Activated CD4-positive, alpha-beta T cell treated with anti-CD3 and anti-CD28 coated beads for 36 hours (primary cell): ENCODE measurements at places on chromosomes 1 and 21. TPM values are rescaled to one million over a fixed set of nuclear protein-coding genes. Genes with fewer than 3 reads are reported as not detected.

Gene SLC44A3
- total RNA-seq = not detected

Gene TPR
- 152 TPM for total RNA-seq

Gene OR2G6
- not detected for total RNA-seq

Gene KMO
- not detected for total RNA-seq

Gene NCAM2
- not detected for total RNA-seq

Gene COL8A2
- 0.05 TPM for total RNA-seq

Gene CD1E
- not detected for total RNA-seq

Gene CACNA1S
- total RNA-seq = not detected

Gene UBXN10
- total RNA-seq = 0.63 TPM
